Ureter (tissue), 1 donor: ENCODE measurements at places on chromosomes 7 and 10. TPM values are rescaled to one million over a fixed set of nuclear protein-coding genes. Genes with fewer than 3 reads are reported as not detected.

PAPOLB gene
- total RNA-seq = 0.29 TPM

GRCh38 chr10:59859570-59859969, 46.8 kb downstream of the CCDC6 start:
- no peak for DNase-seq

WDR37 gene
- 24.1 TPM for total RNA-seq

WNT16 gene
- total RNA-seq = 0.10 TPM

GRCh38 chr10:99775850-99776249, 6.6 kb upstream of the ABCC2 start:
- no peak for DNase-seq

FAM221A gene
- total RNA-seq = 25.5 TPM

DNA sequence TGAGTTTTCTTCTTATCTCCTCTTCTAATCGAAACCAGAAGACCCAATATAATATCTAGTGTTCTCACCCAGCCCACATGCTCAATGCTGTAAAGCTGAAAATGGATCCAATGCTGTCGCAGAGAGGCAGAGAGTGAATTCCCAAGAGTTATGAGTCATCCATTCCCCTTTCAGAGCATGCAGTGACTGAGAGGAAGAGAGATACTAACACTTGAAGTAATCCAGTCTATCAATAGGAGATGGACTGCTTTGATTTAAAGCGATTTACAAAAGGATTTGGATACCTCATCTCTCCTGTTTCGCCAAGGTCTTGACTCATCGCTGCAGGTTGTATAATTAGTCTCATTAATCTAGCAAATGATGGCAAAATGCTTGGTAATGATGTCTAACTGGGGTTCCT, 41.5 kb upstream of the PRKCQ start:
- DNase-seq = no peak

DNA sequence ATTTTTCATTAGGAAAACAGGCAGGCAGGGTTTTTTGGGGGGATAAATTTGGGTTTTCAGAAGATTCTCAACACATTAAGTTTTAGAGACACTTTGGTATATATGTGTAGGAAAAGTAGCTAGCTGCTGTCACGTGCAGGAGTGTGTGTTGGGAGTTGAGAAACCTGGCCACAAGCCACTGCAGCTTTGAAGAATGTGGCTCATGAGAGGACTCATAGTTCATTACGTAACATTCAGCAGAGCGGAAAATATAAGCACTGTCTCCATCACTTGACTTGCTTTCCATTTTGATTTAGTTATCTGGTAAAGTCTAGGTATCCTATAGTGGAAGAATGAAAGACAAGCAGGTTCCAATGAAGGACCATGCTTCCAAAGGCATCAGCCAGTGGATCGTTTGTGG, 31.2 kb downstream of the SMNDC1 start:
- DNase-seq = peak; percentile 61

DNA sequence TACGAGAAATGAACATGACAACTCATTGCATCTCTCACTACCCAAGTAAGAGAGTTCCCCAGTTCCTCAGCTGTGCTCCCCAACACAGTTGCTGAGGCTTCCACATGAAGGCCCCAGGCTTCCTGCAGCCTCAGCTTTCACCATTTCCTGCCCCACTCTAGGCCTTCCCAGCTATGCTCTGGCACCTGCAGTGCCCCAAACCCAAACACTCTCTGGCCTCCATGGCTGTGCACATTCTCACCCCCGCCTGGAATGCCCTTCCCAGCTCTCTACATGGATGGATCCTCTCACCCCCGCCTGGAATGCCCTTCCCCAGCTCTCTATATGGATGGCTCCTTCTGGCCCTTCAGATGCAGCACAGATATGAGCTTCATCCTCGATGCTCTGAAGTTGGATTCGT, 61.3 kb downstream of the KIAA1549 start:
- no peak for DNase-seq

DNA sequence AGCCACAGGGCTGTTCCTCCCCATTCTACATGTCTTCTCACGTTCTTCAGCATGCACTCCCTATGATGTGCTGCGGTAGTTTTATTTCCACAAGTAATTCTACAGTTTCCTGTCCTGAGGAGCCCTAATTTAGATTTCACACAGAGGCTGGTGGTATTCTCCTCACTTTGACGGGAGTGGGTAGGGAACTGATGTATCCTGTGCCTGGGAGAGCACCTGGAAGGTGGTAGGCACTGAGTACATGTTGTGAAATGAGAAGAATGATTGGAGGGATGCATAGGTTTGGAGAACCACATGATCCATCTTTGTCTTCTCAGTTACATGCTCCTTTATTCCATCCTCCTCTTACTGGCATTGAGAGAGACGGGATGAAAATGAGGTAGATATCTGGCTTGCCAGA, 118.2 kb upstream of the CCDC6 start:
- DNase-seq = no peak
